ENCODE measurements at places on chromosomes 12 and 14.

GRCh38 chr12:110846615-110847566 lies at the start of gene CCDC63:
Gene CCDC63 (plus strand): TSS chr12:110846987. CDS start chr12:110852955, 5,968 bp downstream.
- no peak for DNase-seq

GRCh38 chr14:74155749-74156148 lies 71.0 kb downstream of the LIN52 start:
- no peak for DNase-seq

DNA sequence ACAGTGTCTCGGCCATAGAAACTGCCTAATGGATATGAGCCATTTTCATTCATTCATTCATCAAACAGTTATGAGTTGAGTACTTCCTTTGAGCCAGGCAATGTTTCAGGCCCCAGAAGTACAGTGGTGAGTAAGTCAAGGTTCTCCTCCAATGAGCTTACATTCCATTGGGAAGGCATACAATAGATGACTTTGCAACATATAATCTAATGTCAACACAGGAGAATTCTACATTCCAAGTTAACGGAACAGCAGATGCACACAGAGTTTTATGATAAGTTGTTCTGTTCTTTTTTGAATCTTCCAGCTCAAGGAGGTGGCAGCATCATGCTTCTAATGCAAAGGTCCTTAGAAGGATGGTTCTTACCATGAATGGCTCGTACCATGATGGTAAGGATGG lies 3.2 kb upstream of the RFC5 start:
- DNase-seq = no peak

GRCh38 chr12:48973531-48973930 lies 2.0 kb upstream of the WNT10B start:
- no peak for DNase-seq

GRCh38 chr12:53180931-53181645 lies 363 bp upstream of the CSAD start:
- DNase-seq = peak; percentile 70

- no peak for DNase-seq
Measured at GRCh38 chr12:130588696-130589539, 127.2 kb downstream of the RIMBP2 start.

DNA sequence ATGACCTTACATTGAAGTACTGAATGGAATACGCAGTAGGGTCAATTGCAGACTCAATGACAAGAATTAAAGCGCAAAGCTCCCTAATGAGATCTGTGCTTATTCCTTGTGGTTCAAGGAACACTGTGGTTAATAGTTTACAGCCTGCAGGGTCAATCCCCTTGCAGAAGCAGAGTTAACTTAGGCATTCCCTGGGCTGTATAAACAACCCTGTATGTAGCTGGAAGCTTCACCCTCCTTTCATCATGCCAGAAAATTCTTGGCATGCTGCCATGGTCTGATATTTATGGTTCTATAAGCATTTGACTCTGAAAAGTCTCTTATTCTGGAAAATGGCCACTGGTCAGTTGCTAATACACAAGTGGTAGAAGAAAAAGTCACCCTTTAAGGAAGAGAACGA lies 227.7 kb downstream of the NOVA1 start:
- no peak for DNase-seq

- DNase-seq = no peak
Measured at GRCh38 chr12:132516095-132517012, 26.4 kb downstream of the FBRSL1 start.

DNA sequence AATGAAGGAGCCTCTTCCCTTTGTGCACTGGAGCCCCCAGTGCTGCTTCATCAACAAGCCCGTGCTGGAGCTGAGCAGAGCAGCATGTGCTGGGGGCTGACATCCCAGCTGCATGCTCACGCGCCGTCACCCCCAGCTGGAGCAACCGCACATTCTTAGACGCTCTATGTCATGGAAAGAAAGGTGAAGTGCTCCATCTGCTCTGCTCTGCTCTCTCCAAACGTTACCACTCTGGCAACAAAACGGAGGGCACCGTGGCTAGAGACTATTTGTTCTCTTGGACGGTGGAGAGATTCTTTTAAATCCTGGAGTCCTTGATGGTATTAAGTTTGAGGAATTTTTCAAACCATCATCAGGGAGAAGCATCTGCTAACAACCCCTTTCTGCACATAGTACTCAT lies 208.4 kb downstream of the C12orf75 start:
- no peak for DNase-seq

DNA sequence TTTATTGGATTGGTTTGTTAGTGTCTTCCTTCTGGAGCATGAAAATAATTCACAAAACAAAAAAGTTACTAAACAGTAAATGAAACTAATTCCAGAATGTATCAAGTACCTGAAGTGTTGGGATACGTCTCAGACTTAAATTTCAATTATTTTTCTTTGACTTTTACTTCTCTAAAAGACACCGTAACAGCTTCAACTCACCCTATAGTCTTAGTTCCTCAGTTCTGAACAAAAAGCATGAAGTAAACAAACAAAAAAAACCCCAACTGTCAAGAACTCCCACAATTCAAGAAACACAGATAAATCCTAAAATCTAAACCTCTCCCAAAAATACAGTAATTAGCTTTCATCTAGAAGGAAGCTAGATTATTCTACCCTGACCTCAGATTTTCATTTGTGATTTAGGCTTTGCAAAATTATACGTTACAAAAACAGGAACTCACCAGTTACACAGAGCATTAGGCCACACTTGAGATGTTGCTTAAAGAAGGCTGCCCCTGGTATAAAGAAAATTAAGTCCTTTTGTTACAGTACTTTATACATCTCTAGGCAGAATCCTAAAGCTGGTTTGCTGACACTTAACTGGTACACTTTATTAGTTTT lies 10.2 kb downstream of the HEATR5A start:
- DNase-seq = no peak

DNA sequence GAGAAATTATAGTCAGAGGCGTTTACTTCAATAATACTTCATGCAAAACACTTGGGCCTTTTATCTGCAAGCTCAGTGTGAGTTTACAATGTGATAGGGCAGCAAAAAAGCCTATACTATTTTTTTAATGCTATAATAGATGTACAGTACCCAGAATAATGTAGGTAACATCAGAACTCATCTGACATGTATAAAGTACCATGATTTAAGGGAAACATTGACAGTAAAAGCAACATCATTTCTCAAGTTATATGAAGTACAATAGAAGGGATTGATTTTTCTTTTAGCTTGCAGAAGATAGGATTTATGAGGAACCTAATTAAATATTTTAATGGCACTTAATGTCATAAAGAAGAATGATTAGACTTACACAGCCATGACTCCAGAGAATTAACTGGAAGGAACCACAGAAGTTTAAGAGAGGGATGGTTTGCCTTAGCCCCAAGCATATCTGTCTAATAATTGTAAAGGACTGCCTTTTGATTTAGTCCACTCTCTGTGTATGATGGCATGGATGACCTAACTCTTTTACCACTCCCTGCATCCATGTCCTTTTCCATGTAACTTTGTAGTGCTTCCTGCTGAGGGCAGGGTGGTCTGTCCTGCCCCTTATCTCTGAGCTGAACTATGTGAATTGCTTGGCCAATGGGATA lies 55.9 kb upstream of the MIS18BP1 start:
- DNase-seq = no peak

DNA sequence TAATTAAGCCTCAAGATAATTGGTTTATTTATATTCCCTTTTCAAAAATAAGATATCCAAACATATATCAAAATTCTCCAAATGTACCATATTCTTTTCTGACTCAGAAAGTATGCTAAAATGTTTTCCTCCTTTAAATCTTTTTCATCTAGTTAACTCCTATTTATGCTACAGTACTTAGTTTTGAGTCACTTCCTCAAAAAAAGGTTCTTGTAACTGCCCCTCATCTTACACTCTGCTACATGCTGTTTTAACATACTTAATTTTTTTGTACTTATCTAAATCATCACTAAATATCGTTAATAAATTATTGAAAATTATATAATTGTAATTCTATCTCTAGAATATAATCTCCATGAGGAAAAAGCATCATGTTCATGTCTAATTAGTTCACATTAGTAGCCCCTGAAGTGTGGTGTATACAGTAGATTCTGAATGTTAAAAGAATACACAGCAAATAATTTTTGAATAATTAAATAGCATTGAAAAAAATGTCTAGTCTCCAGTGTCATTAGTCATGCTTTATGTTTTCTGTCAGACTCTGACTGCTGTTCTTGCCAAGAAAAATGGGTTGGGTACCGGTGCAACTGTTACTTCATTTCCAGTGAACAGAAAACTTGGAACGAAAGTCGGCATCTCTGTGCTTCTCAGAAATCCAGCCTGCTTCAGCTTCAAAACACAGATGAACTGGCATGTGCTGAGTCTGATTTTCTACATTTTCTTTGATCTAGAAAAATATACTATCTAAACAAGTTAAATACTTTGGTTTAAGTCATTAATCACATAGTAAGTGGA lies 3.5 kb downstream of the KLRD1 start:
- no peak for DNase-seq

DNA sequence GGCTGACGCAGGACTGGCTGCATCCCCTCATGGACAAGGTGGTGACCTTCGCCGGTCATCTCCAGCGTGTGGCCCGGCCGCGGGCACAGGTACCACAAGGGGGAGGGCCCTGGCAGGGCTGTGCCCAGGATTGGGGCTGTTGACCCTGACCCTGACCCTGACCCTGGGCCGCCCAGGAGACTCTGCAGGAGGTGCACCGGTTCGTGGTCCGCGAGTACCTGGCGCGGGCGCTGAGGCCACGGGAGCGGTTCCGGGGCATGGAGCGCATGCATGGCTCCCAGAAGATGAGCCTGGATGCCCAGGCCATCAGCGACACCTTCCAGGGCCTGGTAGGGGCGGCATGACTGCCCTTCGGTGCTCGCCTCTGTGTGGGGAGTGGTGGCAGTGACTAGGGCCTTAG lies 12.9 kb downstream of the EXOC3L4 start:
- no peak for DNase-seq

GRCh38 chr14:62645649-62646048 lies 399.6 kb downstream of the KCNH5 start:
- no peak for DNase-seq

DNA sequence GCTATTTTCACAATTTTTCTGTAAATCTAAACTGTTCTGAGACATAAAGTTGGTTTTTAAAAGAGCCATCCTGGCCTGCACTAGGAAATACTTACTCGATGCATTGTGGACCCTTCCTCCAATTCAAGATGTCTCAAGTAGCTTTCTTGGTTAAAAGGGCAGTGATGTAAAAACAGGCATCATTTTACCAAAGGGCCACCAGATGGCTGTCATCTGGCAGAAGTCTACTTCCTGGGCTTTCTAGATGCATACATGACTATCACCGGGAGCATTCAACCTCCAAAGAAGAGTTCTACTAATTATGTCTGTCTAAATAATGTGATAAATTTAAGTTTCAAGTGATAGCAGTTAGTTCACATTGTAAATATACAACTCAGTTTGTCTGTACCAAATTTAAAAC lies 96.8 kb upstream of the FRMD6 start:
- DNase-seq = no peak

- peak; percentile 18 for DNase-seq
Measured at GRCh38 chr14:75981426-75982265, at the start of gene TGFB3. Gene TGFB3 (minus strand): TSS chr14:75981995. CDS start chr14:75980893, 1,102 bp downstream.

- no peak for DNase-seq
Measured at GRCh38 chr14:92997343-92998061, 74.6 kb downstream of the CHGA start.

GRCh38 chr14:50363714-50364111 lies 33.0 kb downstream of the CDKL1 start:
- no peak for DNase-seq

- no peak for DNase-seq
Measured at GRCh38 chr14:90815822-90816662, at the start of gene TTC7B. Gene TTC7B (minus strand): TSS chr14:90816430. CDS start chr14:90816295, 135 bp downstream.

DNA sequence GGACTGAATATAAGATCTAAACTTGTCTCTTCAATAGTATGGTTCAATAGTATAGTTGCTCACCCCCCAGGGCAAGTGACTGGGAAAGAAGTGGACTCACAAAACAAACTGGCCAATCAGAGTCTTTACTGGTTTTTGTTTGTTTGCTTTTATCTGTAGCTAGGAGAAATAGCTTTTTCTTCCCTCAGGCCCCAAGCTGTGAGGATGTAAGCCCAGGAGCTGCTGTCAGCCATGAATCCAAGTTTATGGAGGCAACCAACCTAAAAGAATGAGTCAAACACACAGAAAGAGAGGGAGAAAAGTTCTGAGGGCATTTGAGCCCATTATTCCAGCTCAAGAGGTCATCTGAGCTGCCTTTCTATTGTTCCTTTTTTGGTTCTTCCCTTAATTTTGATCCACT lies 375.3 kb downstream of the BCAT1 start:
- DNase-seq = no peak

DNA sequence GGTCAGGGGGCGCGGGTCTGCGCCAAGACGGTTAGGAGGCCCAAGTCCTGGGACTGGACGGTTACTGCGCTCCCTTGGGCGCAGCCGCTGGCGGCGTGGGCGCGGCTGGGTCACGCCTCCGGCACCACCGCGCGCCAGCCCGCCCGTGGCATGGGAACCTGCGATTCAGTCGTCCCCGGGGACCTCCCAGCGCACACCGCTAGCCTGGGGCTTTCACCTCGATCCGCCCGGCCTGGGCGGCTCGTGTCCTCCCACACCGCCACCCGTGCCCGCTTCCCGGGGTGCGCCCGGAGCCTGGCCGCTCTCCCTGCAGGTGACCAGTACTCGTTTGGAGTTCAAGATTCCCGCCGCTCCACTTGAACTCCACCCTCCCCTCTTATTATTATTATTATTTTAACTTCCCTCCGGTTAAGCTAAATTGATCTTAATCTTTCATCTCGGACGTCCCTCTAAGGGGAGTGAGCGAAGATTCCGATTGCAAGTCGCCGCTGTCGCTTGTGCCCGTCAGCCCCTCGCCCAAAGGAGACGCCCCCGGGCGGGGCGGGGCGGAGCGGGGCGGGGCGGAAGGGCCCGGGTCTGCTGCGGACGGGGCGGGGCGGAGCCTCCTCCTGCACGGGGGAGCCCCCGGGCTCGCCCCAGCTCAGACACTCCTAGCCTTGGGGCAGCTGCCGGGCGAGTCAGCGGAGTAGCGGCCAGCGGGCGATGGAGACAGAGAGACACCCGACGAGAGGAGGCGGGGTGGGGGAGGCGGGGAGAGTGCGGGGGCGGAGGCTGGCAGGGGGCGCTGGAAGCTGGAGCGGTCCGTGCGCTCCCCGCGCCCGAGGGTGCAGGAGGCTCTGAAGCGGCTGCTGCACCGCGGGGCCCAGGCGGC lies at the start of gene KCNMB4:
Gene KCNMB4 (plus strand): TSS at position 643 of the 871 bp plus-strand sequence. CDS start 445 bp downstream, outside the sequence.
- DNase-seq = no peak

GRCh38 chr12:45468751-45469615 lies 253.1 kb downstream of the ANO6 start:
- no peak for DNase-seq

DNA sequence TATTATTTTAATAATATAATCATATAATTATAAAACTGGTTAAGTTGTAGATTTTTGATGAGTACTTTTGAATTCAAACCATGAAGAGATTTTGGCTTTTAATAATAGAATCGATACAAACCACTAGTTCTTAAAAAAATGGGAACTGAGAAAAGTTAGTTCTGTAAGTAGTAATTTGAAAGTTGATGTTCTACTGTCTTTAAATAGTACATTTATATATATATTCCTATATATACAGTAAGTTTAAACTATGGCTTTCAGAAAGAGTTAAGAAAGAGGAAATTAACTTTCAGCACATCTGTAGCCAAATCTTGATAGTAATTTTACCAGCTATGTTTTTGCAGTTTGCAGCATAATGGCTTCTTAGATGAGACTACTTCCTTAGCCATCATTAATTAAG lies 7.8 kb downstream of the LRRK2 start:
- DNase-seq = no peak
